ENCODE measurements at places on chromosomes 4 and X. TPM values are rescaled to one million over a fixed set of nuclear protein-coding genes. Genes with fewer than 3 reads are reported as not detected.

KLHL34 gene
- total RNA-seq, result 5.1 TPM

SSX4 gene
- not detected for total RNA-seq

FAM47E gene
- total RNA-seq, result 0.83 TPM

MTCP1 gene
- 5.1 TPM for total RNA-seq

DNA sequence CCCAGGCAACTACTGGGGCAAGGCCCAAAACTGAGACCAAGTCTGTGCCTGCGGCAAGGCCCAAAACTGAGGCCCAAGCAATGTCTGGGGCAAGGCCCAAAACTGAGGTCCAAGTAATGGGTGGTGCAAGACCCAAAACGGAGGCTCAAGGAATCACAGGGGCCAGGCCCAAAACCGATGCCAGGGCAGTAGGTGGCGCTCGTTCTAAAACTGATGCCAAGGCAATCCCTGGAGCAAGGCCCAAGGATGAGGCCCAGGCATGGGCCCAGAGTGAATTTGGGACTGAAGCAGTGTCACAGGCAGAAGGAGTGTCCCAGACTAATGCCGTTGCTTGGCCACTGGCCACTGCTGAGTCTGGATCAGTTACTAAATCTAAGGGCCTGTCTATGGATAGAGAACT, 2.7 kb downstream of the GPRASP2 start:
- no peak for DNase-seq

DNA sequence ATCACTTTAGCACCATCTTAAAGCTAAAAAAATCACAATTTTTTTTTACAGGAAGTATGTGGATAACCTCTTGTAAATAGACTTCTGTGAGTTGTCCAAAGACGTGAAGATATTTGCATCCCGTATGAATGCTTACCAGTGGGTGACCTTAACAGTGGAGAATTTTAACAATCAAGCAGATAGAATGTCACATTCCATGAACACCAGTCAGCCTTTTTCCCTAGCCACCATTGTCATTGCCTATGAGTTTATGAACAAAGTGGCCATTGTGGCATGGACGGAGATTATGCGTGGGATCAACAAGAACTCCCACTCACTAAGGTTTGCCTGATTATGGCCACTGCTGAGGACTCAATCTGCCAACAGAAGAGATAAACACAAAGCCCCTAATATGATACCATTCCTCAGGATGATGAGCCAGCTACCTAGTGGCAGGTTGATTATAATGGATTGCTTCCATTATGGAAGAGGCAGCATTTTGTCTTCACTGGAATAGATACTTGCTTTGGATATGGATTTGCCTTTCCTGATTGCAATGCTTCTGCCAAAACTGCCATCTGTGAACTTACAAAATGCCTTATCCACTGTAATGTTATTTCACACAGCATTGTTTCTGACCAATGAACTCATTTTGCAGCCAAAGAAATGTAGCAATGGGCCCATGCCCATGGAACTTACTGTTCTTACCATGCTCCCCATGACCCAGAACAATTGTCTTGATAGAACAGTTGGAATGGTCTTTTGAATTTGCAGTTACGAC, 830.9 kb upstream of the NDST4 start:
- no peak for DNase-seq
